Type B pancreatic cell (in vitro differentiated cells): ENCODE measurements at places on chromosomes 7 and 10. TPM values are rescaled to one million over a fixed set of nuclear protein-coding genes. Genes with fewer than 3 reads are reported as not detected.
A peak's percentile ranks its signal among the peaks of the same experiment; 100 is the strongest.

DNA sequence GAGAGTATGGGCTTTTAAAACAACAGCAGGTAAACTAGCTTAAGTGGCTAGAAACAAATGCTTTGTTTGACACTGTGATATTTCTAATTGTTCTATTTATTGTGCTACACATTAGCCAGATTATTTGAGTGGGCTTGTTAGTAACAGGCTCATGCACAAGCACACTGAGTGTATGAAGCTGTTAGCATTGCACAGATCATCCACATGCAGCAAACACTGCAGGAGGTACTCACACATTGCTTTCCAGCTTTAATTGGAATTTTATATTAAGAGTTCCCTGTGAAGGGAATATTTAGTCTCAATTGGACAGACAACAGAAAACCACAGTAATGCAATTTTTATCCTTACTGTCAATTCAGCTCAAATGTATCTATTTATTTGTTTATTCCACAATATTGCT lies 92.9 kb upstream of the ZNF804B start:
- no peak for DNase-seq
- no peak overlapping the region for H3K27ac ChIP-seq
- H3K36me3 ChIP-seq, result no peaks in the 10 kb centered on the region
- peaks cover 10% of the 10 kb centered on the region for H3K4me1 ChIP-seq
- no peak overlapping the region for H3K4me3 ChIP-seq
- H3K27me3 ChIP-seq, result peaks cover 3% of the 10 kb centered on the region

- peak overlapping the region; percentile 24 for H3K4me3 ChIP-seq
- H3K4me1 ChIP-seq, result peaks cover 14% of the 10 kb centered on the region
- DNase-seq, result no peak
- H3K27me3 ChIP-seq, result no peaks in the 10 kb centered on the region
- no peaks in the 10 kb centered on the region for H3K36me3 ChIP-seq
- H3K27ac ChIP-seq, result no peak overlapping the region
These were observed 98.3 kb downstream of the TMEM130 start for GRCh38 chr7:98771519-98771918.

DNA sequence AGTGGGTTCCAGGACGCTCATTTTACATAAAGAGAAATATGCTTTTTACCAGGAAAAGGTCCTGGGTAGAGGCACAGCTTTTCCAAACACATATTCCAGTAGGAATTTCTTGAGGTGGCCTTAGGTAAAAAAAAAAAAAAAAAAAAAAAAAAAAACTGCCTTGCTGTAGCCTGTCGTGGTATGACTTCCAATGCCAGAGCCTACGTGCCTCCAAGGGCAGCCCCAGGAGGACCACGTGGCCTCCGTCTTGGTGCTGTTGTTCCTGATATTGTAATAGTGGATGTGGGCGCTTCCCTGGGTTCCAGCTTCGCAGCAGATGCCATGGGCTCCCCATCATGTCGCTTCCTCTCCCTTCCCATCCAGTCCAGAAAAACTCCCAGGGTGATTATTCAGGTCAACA lies 49.3 kb downstream of the PRKAG2 start:
- H3K36me3 ChIP-seq, result no peaks in the 10 kb centered on the region
- no peak for DNase-seq
- H3K27me3 ChIP-seq, result no peaks in the 10 kb centered on the region
- peaks cover 18% of the 10 kb centered on the region for H3K4me1 ChIP-seq
- peak overlapping the region; percentile 29 for H3K27ac ChIP-seq

GRCh38 chr10:59907537-59907917 lies 1.2 kb upstream of the CCDC6 start:
- peak overlapping the region; percentile 100 for H3K4me3 ChIP-seq
- peaks cover 5% of the 10 kb centered on the region for H3K36me3 ChIP-seq
- DNase-seq, result no peak

DNA sequence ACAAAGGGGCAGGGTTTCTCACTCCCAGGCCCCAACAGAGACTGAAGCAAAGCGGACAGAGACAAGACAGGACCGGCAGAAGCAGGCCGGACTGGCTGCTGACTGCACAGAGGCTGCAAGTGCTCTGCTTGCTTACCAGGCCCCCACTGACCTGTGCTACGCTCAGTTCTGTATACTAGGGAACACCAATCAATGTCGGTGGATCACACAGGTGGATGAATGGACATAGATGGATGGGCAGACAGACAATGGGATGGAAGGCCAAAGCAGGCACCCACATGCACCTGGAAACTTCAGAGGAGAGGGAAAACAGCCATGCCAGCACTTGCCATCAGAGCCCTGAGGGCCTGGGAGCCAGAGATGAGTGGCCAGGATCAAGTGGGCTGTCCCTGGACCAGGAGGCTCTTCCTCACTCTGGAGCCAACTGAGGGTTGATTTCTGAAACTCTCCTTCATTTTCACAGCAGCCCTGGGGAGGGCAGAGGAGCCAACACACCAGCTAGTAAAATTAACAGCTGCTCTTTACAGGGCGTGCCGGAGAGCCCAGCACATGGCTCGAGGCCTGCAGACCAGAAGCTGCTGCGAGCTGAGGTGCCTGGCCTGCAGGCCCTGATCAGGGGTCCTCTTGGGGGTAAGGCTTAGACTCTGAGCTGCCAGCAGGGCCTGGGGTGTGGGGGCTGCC lies 243.6 kb downstream of the KCNMA1 start:
- peaks cover 9% of the 10 kb centered on the region for H3K27me3 ChIP-seq
- no peaks in the 10 kb centered on the region for H3K36me3 ChIP-seq

Gene WNT8B
- total RNA-seq, result 0.29 and 0.68 TPM in 2 replicates

- H3K27ac ChIP-seq, result no peak overlapping the region
- DNase-seq, result peak; percentile 85
- H3K4me3 ChIP-seq, result peak overlapping the region; percentile 89
- H3K27me3 ChIP-seq, result peaks cover 90% of the 10 kb centered on the region
- peaks cover 4% of the 10 kb centered on the region for H3K36me3 ChIP-seq
- peaks cover 13% of the 10 kb centered on the region for H3K4me1 ChIP-seq
These were observed 3.2 kb downstream of the MKX start for GRCh38 chr10:27742195-27743011.

GRCh38 chr7:134254311-134254710 lies 62.4 kb downstream of the SLC35B4 start:
- H3K4me3 ChIP-seq, result no peak overlapping the region
- H3K27ac ChIP-seq, result no peak overlapping the region
- no peak for DNase-seq
- H3K4me1 ChIP-seq, result no peaks in the 10 kb centered on the region

Gene CFAP46
- 2.9 and 10.9 TPM in 2 replicates for total RNA-seq

- no peak overlapping the region for H3K27ac ChIP-seq
- no peaks in the 10 kb centered on the region for H3K36me3 ChIP-seq
- no peak overlapping the region for H3K4me3 ChIP-seq
These were observed 76.2 kb upstream of the PLXNA4 start for GRCh38 chr7:132652507-132652906.

DNA sequence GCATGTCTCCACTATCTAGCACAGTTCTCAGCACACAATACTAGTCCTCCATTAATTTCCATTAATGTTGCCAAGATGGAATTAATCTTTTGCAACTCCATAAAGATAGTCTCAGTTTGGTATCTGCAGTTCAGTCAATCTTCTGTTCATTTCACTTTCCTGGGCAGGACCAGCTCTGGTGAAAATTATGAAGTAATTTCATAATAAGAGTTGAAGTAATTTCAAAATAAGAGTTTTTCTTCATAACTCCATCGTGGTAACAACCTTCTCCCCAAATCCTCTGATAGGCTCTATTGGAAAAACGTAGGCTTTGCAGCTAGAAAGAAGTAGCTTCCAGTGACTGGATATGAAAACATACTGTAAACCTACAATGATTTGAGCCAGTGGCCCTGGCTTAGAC lies 618.2 kb downstream of the TYW1 start:
- no peaks in the 10 kb centered on the region for H3K36me3 ChIP-seq
- peaks cover 28% of the 10 kb centered on the region for H3K27me3 ChIP-seq
- H3K4me3 ChIP-seq, result no peak overlapping the region
- peaks cover 22% of the 10 kb centered on the region for H3K4me1 ChIP-seq

DNA sequence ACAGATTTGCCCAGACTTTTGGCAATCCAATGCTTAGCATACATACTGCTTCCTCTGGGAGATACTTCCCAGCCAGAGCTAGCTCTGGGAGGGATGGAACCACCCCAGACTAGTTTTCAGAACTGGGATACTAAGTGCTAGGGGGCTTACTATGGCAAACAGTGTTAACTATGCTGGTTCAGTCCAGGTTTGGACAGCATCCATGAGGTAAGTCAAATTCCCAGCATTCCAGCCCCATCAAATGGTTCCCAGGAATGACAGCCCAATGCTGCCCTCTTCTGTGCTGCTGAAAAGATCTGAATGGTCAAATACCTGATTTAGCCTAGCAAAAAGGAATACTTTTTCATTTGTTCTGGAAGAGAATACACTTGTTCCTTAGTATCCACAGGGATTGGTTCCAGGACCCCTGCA lies 141.7 kb upstream of the CCDC6 start:
- no peak for DNase-seq
- no peaks in the 10 kb centered on the region for H3K27me3 ChIP-seq
- H3K4me3 ChIP-seq, result no peak overlapping the region
- H3K27ac ChIP-seq, result no peak overlapping the region

DNA sequence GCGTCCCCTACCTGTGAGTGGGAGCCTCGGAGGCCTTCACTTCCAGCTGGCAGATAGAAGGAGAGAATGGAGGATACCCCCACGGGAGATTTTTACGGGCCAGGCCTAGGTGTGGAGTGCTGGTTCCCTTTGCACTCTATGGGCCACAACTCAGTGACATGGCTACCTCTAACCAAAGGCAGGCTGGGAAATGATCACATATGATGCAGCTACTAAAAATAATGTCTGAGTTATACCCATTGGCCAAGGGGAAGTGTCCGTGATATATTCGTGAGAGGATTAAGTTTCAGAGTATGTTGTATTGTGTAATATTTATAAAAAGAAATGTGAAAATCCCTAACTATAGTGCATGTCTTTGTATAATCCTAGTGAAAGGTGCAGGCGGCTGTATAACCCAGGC lies 13.5 kb upstream of the HIPK2 start:
- H3K36me3 ChIP-seq, result no peaks in the 10 kb centered on the region
- no peak overlapping the region for H3K4me3 ChIP-seq
- H3K27ac ChIP-seq, result no peak overlapping the region
- H3K4me1 ChIP-seq, result no peaks in the 10 kb centered on the region
- no peaks in the 10 kb centered on the region for H3K27me3 ChIP-seq

- H3K27me3 ChIP-seq, result no peaks in the 10 kb centered on the region
- H3K27ac ChIP-seq, result no peak overlapping the region
- peaks cover 3% of the 10 kb centered on the region for H3K36me3 ChIP-seq
- peaks cover 11% of the 10 kb centered on the region for H3K4me1 ChIP-seq
- H3K4me3 ChIP-seq, result no peak overlapping the region
- no peak for DNase-seq
These were observed 181.5 kb downstream of the CFTR start for GRCh38 chr7:117661328-117661727.

- H3K36me3 ChIP-seq, result peaks cover 31% of the 10 kb centered on the region
- H3K4me3 ChIP-seq, result no peak overlapping the region
- peaks cover 24% of the 10 kb centered on the region for H3K4me1 ChIP-seq
- H3K27ac ChIP-seq, result no peak overlapping the region
- DNase-seq, result no peak
- H3K27me3 ChIP-seq, result no peaks in the 10 kb centered on the region
These were observed 11.0 kb downstream of the KIAA1217 start for GRCh38 chr10:24219963-24220362.

DNA sequence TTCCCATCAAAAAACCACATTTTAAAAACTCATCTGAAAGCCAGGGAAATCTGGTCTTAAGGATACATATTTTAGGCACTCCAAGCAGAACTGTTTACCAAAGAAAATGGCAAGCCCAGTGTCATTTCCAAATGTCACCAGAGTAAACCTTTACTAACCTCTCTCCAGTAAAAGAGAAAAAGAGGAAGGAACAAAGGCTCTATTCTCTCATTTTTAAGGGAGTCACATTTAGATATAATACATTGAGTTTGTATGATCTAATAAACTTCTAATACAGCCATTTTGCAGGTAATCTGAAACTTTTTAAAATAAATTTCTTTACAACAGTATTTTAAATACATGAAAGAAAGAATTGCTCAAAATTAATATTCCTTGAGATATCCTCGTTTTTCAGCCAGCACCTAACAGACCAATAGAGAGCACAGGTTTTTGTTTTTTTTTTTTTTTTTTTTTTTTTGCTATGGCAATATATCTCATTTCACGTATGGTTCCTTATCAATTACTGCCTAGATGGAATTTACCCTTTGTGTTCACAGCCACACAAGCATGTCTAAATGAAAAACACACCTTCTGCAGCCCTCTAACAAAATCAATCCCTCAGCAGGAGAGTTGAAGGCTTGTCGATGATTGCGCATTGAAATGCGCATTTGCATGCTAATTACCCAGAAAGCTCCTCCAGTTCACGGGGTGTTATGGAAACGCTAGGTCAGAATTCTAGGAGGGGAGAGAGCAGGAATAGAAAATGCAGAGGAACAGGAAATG lies 39.8 kb upstream of the MSRB2 start:
- peak overlapping the region; percentile 37 for H3K4me3 ChIP-seq
- DNase-seq, result no peak
- peak overlapping the region; percentile 60 for H3K27ac ChIP-seq
- H3K4me1 ChIP-seq, result peaks cover 27% of the 10 kb centered on the region
- no peaks in the 10 kb centered on the region for H3K36me3 ChIP-seq
- H3K27me3 ChIP-seq, result no peaks in the 10 kb centered on the region
